Thymus (tissue), 14 donors: ENCODE measurements at places on chromosomes 6 and 20. TPM values are rescaled to one million over a fixed set of nuclear protein-coding genes. Genes with fewer than 3 reads are reported as not detected.

GRCh38 chr6:108800427-108800864 lies 47.8 kb upstream of the ARMC2 start:
- peaks cover 9% of the 10 kb centered on the region for H3K4me1 ChIP-seq
- DNase-seq: no peak
- no peaks in the 10 kb centered on the region for H3K27me3 ChIP-seq
- H3K27ac ChIP-seq: peak overlapping the region; percentile 23

GRCh38 chr6:145583753-145584152 lies 151.6 kb downstream of the EPM2A start:
- no peaks in the 10 kb centered on the region for H3K36me3 ChIP-seq
- no peaks in the 10 kb centered on the region for H3K27me3 ChIP-seq
- DNase-seq: no peak
- no peak overlapping the region for H3K4me3 ChIP-seq

DNA sequence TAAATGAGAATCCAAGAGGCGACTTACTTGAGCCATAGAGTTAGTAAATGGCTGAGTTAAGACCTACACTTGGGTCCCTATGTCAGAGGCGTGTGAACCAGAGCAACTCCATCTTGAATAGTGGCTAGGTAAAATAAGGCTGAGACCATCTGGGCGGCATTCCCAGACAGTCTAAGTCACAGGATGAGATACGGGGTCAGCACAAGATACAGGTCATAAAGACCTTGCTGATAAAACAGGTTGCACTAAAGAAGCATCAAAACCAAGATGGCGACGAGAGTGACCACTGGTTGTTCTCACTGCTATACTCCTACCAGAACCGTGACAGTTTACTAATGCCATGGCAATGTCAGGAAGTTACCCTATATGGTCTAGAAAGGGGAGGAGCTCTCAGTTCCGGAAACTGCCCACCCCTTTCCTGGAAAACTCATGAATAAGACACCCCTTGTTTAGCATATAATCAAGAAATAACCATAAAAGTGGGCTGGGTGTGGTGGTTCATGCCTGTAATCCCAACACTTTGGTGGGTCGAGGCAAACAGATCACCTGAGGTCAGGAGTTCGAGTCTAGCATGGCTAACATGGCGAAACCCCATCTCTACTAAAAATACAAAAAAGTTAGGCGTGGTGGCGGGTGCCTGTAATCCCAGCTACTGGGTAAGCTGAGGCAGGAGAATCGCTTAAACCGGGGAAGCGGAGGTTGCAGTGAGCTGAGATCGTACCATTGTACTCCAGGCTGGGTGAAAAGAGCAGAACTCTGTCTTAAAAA lies 43.9 kb upstream of the EEF1A1 start:
- no peak for DNase-seq
- H3K36me3 ChIP-seq: no peaks in the 10 kb centered on the region
- no peak overlapping the region for H3K4me3 ChIP-seq
- no peaks in the 10 kb centered on the region for H3K4me1 ChIP-seq
- no peak overlapping the region for H3K27ac ChIP-seq

The HLA-G gene
- polyA plus RNA-seq: 6.3 TPM

- H3K4me3 ChIP-seq: no peak overlapping the region
- H3K36me3 ChIP-seq: no peaks in the 10 kb centered on the region
- DNase-seq: no peak
- H3K27me3 ChIP-seq: no peaks in the 10 kb centered on the region
These were observed 383.6 kb downstream of the BCKDHB start for GRCh38 chr6:80489911-80490635.

- no peaks in the 10 kb centered on the region for H3K36me3 ChIP-seq
- no peaks in the 10 kb centered on the region for H3K27me3 ChIP-seq
- H3K4me1 ChIP-seq: no peaks in the 10 kb centered on the region
- no peak overlapping the region for H3K27ac ChIP-seq
- no peak overlapping the region for H3K4me3 ChIP-seq
- no peak for DNase-seq
These were observed 244.2 kb downstream of the CBLN4 start for GRCh38 chr20:55761100-55761499.

- DNase-seq: no peak
- H3K27ac ChIP-seq: no peak overlapping the region
- no peaks in the 10 kb centered on the region for H3K36me3 ChIP-seq
These were observed 82.4 kb downstream of the RTN4IP1 start for GRCh38 chr6:106546691-106547414.

The SGK2 gene
- 1.2 TPM for polyA plus RNA-seq

DNA sequence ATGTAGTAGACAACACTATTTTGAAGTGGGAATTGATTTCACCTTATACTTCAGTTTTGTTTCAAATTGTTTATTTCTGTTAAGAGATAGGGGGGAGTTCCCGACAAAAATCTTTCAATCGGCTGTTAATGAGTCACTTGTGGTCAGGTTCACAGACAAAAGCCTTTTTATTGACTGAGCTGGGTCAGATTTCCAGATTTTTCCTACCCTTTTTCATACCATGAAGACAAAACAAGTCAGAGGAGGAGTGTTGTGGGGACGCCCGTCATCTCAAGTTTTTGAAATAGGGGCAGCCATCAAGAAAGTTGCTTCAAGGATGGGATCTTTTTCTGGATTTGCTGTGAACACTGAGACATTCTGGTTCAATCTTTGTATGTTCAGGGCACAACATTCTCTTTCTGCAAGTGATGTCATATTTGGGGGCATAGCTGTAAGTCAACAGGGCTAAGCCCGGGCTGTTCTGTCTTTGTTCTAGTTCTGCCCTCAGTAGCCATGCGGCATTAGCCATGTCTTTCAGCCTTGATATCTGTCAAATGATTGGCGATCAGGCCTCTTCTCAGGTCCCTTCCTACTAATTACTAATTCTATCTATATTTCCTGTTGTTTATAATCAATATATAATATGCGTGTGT lies 496.0 kb upstream of the MARCKS start:
- no peak for DNase-seq
- H3K36me3 ChIP-seq: no peaks in the 10 kb centered on the region
- H3K4me3 ChIP-seq: no peak overlapping the region
- H3K27me3 ChIP-seq: no peaks in the 10 kb centered on the region
- no peaks in the 10 kb centered on the region for H3K4me1 ChIP-seq
- no peak overlapping the region for H3K27ac ChIP-seq

The PRR18 gene
- polyA plus RNA-seq: 0.09 TPM

The ENPP3 gene
- polyA plus RNA-seq: 50.5 TPM

GRCh38 chr20:5039255-5039657 lies 37.9 kb upstream of the SLC23A2 start:
- H3K27ac ChIP-seq: no peak overlapping the region
- no peaks in the 10 kb centered on the region for H3K4me1 ChIP-seq
- H3K36me3 ChIP-seq: no peaks in the 10 kb centered on the region
- H3K27me3 ChIP-seq: no peaks in the 10 kb centered on the region
